ENCODE measurements at places on chromosomes 5 and 9.

DNA sequence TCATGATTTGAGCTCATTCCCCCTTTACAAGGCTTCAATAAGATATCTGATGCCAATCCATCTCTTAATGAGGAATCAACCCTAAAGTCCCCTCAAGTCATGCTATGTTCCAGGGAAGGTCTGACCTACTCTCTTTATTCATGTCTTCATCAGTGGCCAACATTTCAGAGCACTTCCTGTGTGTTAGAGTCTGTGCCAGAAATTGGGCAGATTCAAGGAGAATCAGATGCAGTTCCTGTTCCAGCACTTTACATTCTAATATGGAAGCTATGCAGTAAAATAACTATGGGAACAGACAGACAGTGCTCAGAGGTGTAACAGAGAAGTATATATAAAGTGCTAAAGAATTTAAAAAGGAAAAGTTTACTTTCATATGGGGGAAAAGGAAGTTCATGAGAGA, 193.4 kb upstream of the NR4A3 start:
- H3K27ac ChIP-seq = no peak overlapping the region
- H3K4me1 ChIP-seq = peaks cover 8% of the 10 kb centered on the region
- H3K27me3 ChIP-seq = peaks cover 18% of the 10 kb centered on the region
- DNase-seq = no peak
- no peaks in the 10 kb centered on the region for H3K36me3 ChIP-seq

- no peak overlapping the region for H3K4me3 ChIP-seq
- peaks cover 4% of the 10 kb centered on the region for H3K36me3 ChIP-seq
- no peak overlapping the region for H3K27ac ChIP-seq
- H3K4me1 ChIP-seq = peaks cover 27% of the 10 kb centered on the region
- DNase-seq = no peak
Measured at GRCh38 chr9:111900151-111900857, 3.7 kb downstream of the UGCG start.

DNA sequence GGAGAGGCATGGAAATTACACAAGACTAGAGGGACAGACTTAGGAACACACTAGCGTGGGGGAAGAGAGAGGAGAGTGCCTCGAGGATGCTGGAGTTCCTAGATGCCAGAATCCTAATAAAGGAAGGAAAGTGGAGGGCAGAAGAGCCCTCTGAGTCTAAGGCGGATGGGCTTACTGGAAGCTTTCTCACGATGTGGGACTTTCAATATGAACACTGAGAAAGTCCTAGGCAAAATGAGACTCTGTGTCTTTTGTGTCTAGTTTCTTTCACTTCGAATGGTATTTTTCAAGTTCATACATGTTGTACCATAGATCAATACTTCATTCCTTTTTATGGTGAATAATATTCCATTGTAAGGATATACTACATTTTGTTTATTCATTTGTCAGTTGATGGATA, 239.4 kb downstream of the NSG2 start:
- no peaks in the 10 kb centered on the region for H3K4me1 ChIP-seq
- H3K4me3 ChIP-seq = no peak overlapping the region
- H3K36me3 ChIP-seq = no peaks in the 10 kb centered on the region
- no peak overlapping the region for H3K27ac ChIP-seq

DNA sequence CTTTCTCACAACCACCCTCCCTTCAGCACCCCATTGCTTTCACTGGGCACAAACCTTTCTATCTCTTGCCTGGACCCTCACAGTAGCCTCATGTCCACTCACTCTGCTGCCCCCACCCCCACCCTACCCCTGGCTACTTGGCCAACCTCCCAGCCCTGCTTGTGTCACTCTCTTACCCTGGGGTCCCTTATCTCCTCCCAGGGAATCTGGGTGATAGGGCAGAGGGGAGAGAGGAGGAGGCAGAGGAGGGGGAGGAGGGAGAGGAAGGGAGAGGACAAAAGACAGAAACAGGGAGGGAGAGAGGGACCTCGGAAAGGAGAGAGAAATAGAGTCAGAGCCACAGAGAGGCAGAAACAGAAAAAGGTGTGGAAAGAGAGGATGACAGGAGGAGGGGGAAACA, 25.0 kb upstream of the KIF12 start:
- H3K27me3 ChIP-seq = peaks cover 26% of the 10 kb centered on the region
- H3K36me3 ChIP-seq = no peaks in the 10 kb centered on the region
- DNase-seq = no peak

DNA sequence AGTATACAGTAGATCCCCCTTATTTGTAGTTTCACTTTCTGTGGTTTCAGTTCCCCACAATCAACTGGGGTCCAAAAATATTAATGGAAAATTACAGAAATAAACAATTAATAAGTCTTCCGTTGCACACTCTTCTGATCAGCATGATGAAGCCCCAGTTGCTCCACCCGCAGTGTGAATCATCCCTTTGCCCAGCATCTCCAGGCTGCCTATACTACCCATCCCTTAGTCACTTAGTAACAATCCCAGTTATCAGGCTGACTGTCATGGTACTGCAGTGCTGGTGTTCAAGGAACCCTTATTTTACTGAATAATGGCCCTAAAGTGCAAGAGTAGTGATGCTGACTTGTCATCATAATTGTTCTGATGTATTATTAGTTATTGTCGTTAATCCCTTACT, 28.9 kb downstream of the SHC3 start:
- no peaks in the 10 kb centered on the region for H3K4me1 ChIP-seq
- H3K36me3 ChIP-seq = no peaks in the 10 kb centered on the region
- DNase-seq = no peak
- H3K27me3 ChIP-seq = peaks cover 27% of the 10 kb centered on the region

DNA sequence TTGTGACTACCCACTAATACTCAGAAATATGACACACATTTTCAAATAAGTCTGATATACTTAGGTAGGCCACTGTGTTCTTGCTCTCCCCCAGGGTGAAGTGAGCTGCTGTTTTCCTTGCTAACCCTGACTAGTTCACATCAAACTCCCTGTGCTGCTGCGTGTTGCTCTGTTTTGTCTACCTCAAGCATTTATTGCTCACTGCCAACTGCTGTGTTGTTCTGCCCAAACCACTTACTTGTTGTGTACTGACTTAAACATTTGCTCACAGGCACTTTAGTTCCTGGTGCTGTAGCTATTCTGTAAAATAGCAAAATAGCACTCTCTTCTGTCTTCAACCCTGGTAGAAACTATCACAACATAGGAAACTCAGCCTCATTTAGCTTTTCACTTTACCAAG, 255.7 kb downstream of the HCN1 start:
- DNase-seq = no peak
- H3K4me3 ChIP-seq = no peak overlapping the region
- H3K27me3 ChIP-seq = no peaks in the 10 kb centered on the region
- no peak overlapping the region for H3K27ac ChIP-seq
- H3K4me1 ChIP-seq = no peaks in the 10 kb centered on the region

DNA sequence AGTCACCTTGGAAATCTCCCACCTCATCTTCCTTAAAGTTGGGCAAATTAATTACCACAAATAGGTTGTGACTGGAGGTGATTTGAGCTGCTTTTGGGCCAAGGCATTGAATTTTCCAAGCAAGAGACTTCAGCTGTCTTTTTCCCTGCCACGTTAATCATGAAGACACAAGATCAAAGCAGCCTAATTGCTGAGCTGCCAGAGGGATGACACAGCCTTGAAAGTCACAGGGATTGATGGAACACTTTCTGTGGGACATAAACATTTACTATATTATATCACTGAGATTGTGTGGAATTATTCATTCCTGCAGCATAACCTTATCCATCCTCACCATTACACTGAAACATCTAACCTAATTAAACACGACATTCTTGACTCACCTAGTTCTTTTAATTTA, 172.2 kb downstream of the FAM170A start:
- no peaks in the 10 kb centered on the region for H3K27me3 ChIP-seq
- no peak overlapping the region for H3K4me3 ChIP-seq
- no peak overlapping the region for H3K27ac ChIP-seq
- DNase-seq = no peak
- H3K4me1 ChIP-seq = no peaks in the 10 kb centered on the region
- no peaks in the 10 kb centered on the region for H3K36me3 ChIP-seq

All from central memory CD8-positive, alpha-beta T cell (primary cell).